ENCODE measurements at places on chromosomes 7 and 10.

DNA sequence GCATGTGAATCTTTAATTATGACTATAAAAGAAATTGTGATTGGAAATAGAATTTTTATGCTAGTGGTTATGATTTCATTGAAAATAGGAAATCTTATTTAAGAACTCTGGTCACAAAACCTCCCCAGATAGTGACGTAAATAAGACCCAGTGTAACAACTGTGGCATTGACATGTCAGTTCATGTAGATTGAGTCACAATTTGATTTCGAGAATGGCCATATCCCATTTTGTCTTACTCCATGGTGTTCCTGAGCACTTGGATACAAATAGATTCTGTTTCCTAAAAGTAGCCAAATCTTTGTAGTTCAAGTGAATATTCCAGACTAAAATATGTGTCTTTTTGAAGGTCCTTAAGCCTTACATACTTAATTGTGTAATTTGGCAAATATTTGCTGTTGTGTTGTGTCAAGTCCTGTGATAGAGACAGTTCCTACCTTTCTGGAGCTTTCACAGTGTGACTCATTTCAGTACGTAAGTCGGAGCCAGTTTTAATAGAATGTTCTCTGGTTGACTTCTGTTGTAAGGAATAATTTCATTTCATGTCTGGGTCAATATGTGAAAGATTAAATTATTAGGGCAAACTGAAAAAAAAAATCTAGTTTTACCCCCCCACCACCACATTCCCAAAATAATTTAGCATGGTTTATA is 37.1 kb upstream of the TOMM7 start:
- no peak for DNase-seq

- DNase-seq, result no peak
Observed at GRCh38 chr7:68868978-68869377, 729.3 kb upstream of the AUTS2 start.

DNA sequence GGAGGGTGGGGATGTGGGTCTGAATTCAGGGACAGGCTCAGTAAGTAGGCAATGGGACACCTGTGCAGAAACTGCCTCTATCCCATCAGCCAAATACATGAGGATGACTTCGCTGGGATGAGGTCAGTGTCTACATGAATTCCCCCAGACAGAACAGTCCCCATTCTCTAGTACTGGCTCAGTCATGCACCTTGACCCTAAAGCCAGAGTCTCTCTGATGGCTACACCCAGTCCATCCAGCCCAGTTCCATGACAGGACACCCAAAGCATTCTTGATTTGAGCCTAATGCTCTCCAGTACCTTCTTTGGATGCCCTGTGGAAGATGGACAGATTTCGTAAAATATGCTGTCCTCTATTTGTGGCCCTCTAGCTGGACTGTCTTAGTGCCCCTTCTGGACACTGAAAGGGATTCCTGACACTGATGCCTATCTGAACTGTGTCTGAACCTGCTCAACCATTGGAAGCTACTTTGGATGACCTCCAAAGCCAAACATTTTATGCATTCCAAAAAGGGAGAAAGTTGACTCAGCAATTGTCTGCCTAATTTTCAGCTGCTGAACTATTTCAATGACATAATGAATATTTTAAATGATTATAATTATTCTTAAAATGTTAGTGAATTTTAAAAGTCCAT is 14.6 kb downstream of the SFRP4 start:
- no peak for DNase-seq

DNA sequence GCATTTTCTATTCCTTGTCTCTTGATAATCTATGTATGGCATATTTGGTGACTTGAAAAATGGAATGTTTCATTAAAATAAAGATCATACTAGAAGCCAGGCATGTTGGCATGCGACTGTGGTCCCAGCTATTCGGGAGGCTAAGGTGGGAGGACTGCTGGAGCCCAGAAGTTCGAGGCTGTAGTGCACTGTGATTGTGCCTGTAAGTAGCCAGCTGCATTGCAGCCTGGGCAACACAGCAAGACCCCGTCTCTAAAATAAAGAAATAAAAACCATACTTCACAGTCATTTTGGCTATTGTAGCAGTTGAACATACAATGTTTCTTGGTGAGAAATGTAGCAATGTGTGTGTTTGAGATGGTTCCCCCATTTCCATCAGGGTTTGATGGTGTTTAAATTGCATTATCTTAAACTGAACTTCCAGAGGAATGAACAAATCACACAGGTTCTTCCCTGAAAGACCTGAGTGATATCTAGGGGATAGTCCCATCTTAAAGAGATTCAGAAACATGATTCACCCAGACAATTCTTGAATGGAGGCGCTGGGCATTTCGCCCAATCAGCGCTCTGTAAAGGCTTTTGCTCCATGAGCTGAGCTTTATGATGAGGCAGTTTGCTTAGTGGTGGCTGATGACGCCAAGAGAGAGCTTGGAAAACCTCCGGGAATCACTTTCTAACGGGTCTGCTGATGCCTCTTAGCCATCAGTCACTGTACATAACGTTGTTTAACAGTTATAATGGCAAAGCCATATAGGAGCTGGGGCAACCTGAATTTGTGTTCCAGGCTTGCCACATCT is 19.4 kb upstream of the BTBD16 start:
- DNase-seq, result no peak

DNA sequence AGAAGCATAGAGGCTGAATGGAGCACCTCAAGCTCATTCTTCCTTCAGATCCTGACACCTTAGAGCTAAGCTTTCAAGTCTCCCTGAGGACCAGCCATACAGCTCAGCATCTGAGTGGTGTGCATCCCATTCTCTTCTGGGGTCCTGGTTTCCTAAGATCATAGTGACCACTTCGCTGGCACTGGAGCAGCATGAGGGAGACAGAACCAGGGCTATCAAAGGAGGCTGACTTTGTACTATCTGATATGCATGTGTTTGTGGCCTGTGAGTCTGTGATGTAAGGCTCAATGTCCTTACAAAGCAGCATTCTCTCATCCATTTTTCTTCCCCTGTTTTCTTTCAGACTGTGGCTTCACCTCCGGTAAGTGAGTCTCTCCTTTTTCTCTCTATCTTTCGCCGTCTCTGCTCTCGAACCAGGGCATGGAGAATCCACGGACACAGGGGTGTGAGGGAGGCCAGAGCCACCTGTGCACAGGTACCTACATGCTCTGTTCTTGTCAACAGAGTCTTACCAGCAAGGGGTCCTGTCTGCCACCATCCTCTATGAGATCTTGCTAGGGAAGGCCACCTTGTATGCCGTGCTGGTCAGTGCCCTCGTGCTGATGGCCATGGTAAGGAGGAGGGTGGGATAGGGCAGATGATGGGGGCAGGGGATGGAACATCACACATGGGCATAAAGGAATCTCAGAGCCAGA is 31.0 kb downstream of the PRSS2 start:
- DNase-seq, result no peak

DNA sequence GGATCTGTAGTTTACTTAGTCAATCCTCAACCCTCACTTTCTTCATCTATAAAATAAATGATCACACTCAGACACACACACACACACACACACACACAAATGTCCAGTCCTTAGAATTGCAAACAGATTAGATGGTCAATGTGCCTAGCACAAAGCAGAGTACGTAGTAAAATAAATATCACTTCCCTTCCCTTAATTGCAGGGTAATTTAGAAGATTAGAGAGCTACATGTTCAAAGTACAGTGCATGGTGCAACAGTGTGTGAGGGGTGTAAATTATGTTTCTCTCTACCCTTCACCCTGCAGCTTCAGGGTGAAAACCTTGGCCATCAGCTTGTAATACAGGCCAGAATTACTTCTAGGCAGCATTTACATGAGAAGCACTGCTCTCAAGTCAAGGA is 187.0 kb upstream of the GHITM start:
- no peak for DNase-seq

GRCh38 chr7:155881471-155882350 is 69.4 kb upstream of the SHH start:
- no peak for DNase-seq

- DNase-seq, result no peak
Observed at GRCh38 chr7:154431045-154431444, 378.8 kb downstream of the DPP6 start.

DNA sequence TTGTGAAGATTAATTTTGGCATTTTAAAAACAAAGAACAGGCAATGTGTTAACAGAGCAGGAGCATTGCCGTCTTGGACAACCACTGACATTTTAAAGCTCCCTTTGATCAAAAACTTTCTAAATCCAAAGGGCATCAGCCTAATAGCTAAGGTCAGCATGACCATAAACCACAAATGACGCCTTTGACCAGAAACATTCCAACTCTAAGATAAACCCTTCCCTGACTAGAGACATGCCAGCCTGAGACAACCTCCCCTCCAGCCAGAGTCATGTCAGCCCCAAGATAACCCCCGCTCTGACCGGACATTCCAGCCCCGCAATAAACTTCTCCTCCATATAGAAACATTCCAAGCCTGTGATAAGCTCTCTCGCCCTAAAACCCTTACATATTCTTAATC is 949.4 kb upstream of the POT1 start:
- DNase-seq, result no peak

- DNase-seq, result no peak
Observed at GRCh38 chr10:81428456-81429134, 446.4 kb upstream of the NRG3 start.

All from C1 segment of cervical spinal cord (tissue), 14 donors.